ENCODE measurements at places on chromosomes 6 and 20. TPM values are rescaled to one million over a fixed set of nuclear protein-coding genes. Genes with fewer than 3 reads are reported as not detected.

FBXL4 gene
- 39.4 TPM for total RNA-seq

GRCh38 chr6:11814819-11815218, 36.2 kb upstream of the ADTRP start:
- no peak for DNase-seq

DNA sequence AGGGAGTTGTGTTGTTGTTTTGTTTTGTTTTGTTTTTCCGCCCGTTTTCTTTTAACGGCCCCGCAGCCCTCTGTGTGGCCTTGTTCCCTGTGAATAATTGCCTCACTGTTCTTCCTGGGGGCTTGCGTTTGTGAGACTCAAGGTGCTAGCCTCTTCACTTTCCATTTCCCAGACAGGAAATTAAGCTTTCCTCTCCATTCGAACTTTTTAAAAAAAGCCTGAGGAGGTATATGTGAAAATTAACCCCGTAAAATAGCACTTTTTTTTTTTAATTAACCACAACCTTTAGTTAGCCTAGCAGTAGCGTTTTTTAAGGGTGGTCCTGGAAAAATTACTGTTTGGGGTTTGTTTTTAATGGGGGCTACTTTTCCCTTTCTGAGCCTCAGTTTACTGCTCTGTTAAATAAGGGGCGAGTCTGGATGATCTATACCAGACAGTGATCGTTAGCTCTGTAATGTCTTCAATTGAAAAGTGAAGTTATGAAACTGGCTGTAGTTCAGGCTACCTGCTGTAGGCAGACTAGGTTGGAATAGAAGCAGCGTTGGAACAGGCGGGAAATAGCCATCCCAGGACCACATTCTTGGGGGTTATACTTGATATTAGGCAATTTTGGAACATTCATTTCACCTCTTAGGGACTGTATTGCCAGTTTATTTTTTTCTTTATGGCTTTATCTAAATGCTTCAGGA, 1.7 kb downstream of the STX16 start:
- no peak for DNase-seq

DNA sequence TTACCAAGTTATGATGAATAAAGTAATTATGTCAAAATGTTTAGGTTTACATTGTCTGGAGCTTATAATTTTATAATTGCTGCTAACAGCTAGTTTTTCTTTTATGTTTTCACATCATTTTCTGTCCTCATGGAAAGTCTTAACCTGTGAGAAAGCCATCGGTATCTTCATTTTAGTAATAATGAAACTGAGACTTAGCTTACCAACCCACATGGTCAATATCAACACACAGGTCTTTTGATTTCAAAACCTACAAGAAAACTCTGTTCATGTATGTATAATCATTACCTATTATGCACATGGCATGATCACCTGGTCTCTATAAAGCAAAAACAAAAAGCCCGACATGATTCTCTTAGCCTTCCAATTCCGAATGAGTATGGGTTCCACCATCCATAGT, 61.9 kb downstream of the KCNQ5 start:
- no peak for DNase-seq

GRCh38 chr6:470901-471448, 79.4 kb downstream of the IRF4 start:
- DNase-seq = no peak

- no peak for DNase-seq
Measured at GRCh38 chr6:76708641-76709331, 636.3 kb upstream of the IMPG1 start.

CCND3 gene
- total RNA-seq = 18.1 TPM

MICB gene
- 1.6 TPM for total RNA-seq

GRCh38 chr6:6825193-6825784, 236.8 kb downstream of the LY86 start:
- DNase-seq = no peak

GRCh38 chr20:56833427-56833826, 204.3 kb downstream of the TFAP2C start:
- DNase-seq = no peak

DNA sequence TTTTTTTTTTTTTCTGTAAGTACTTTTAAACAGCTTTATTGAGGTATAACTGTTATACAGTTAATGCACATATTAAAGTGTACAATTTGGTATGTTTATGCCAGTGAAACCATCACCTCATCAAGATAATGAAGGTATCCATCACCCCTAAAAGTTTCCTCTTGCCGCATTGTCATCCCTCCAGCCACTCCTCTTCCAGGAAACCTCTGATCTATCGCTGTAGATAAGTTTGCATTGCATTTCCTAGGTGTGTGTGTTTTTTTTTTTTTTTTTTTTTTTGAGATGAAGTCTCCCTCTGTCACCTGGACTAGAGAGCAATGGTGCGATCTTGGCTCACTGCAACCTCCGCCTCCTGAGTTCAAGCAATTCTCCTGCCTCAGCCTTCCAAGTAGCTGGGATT, 3.1 kb downstream of the SLX4IP start:
- no peak for DNase-seq

DNA sequence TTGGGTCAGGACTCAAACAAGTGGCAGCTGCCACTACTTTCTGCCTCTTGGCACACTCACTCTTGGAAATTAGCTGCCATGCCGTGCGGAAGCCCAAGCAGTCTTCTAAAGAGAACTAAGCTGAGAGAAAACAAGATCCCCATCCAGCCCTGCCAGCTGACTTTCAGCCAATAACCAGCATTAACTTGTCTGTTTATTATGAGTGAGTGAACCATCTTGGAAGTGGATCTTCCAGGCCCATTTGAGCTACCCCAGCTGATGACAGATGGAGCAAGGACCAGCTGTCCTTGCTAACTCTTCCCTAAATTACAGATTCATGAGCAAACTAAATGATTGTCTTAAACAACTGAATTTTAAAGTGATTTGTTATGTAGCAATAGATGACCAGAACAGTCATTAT, 73.9 kb upstream of the RBM24 start:
- DNase-seq = no peak

GRCh38 chr6:84282550-84282949, 55.1 kb upstream of the CEP162 start:
- DNase-seq = no peak

- DNase-seq = no peak
Measured at GRCh38 chr6:19231878-19232561, 605.1 kb upstream of the ID4 start.

DNA sequence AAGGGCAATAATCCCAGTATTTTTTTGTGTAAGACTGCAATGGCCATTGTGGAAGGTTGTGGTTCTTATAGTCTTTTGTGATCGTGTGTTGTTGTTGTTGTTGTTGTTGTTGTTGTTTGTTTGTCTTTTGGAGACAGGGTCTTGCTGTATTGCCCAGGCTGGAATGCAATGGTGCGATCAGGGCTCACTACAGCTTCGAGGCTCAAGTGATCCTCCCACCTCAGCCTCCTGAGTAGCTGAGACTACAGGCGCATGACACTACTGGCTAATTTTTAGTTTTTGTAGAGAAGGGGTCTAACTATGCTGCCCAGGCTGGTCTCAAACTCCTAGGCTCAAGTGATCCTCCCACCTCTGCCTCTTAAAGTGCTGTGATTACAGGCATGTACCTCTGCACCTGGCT, 3.5 kb upstream of the GSTA4 start:
- DNase-seq = no peak

WFDC10A gene
- total RNA-seq = not detected

- DNase-seq = no peak
Measured at GRCh38 chr6:16206595-16207037, 31.8 kb upstream of the GMPR start.

- DNase-seq = no peak
Measured at GRCh38 chr6:119273272-119274196, 76.0 kb downstream of the MAN1A1 start.

DNA sequence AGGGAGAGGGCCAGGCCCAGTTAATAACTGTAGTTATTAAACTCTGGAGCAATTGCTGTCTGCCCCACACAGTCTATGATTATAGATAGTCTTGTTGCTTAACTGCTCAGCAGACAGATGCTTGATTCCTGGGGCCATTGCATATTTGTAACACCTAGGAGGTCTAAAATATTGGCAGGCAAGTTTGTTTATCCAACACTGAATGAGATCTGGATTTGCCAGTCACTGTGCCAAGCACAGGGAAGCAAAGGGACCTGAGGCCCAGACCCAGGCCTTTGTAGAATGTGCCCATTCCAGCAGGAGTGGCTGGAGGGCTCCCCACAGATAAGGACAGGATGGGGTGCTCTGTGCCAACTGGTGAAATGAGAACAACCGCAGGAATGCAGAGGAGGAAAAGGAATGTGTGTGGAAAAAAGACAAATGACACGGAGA, 17.6 kb upstream of the ENTPD6 start:
- no peak for DNase-seq

- DNase-seq = no peak
Measured at GRCh38 chr20:32356622-32357374, 1.3 kb upstream of the ASXL1 start.

BPI gene
- total RNA-seq = 0.32 TPM

- no peak for DNase-seq
Measured at GRCh38 chr6:135568379-135568778, 70.8 kb upstream of the AHI1 start.

KCNK15 gene
- total RNA-seq = 0.21 TPM

- no peak for DNase-seq
Measured at GRCh38 chr6:43786664-43787329, 16.8 kb downstream of the VEGFA start.

GRCh38 chr6:34771727-34772126, 14.4 kb downstream of the SNRPC start:
- DNase-seq = no peak

DNA sequence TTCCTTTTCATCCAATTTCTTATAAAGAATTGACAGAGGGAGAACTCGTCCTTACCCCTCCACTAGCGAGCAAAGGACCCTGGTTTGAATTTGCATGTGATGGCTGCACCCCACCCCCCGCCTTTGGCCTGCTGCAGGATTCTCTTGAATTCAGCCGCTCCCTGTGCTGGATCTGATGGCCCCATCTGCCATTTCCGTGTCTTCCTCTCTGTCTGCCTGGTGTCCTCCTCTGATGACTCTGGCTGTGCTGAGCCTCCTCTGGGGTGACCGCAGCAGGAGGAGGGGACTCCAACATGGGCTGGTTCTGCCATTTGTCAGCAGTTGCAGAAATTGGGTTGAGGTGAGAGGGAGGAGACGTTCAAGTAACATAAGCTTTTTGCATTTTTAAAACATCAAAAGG, 188.8 kb downstream of the DLL1 start:
- no peak for DNase-seq

- DNase-seq = no peak
Measured at GRCh38 chr20:46269372-46269771, 38.9 kb downstream of the CDH22 start.

DNA sequence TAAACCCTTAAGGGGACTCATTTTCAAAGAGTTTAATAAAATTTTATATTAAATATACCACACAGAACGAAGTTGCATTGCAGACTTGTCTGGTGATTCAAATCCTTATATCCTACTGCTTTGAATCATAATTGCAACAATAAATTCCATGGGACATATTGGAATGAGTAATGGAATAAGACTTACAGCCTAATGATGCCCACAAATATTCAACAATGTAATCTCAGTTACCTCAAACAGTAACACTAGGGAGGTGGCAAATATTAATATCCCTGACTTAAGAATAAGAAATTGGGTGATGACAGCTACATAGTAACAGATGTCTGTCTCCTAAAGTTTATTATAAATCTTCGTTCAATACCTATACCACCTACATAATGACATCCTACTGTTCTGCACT, 52.6 kb downstream of the BMP5 start:
- DNase-seq = no peak

DNA sequence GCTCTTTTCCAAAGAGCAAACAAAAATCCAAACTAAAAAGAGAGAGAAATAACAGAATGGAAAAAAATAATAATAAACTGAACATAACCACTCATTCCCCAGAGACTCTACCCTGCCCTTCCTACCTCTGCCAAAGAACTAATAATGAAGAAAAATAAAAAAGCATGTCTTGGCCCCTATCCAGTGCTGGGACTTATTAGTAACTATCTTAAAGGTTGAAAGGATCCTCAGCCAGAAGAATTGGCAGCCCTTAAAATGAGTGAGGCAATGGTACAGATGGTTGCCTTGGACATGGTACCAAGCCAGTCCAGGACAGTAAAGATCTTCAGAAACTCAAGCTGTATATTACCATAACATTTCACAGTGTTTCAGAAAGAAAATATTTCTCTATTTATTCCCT, 279.3 kb downstream of the HACE1 start:
- no peak for DNase-seq

DNA sequence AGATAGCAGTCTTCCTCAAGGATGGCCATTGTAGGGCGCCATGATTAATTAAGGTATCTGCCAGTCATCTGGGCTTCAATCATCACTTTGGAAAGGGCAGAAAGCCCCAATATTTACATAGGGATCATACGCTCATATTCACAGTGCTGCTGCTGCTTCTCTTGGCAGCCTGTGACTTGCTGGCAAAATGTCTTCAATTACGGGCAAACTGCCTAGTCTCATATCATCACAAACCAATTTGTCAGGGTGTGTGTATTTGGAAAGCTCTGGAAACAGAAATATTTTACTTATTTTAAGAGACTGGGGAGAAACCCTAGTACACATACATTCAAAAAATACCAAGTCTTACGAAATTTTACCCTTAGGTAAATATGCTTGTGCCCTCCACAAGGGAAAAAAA, 77.6 kb downstream of the SAMD5 start:
- peak; percentile 14 for DNase-seq

GRCh38 chr6:96878143-96878542, 19.5 kb downstream of the NDUFAF4 start:
- DNase-seq = no peak

DNA sequence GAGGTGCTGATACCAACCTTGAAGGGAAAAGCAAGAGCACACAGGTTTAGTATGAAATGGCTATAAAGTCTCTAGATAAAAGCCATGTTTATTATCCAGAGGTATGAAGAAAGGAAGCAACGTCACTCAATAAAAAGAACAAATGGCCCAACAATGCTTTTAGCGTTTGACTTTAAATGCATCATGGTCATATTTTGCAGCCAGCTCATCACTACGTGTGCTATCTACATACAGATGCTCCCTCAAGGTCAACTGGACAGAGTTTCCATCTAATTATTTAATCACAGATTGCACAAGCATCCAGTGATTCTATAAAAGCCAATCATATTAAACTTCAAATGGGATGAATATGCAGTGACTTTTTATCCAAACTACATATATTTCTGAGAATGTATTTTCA, 127.6 kb upstream of the SYNDIG1 start:
- no peak for DNase-seq

All from urinary bladder (tissue), 4 donors.